ENCODE measurements at places on chromosomes 16 and 17.

GRCh38 chr17:39920218-39921210 lies 2.1 kb upstream of the GSDMB start:
- no peak for DNase-seq

DNA sequence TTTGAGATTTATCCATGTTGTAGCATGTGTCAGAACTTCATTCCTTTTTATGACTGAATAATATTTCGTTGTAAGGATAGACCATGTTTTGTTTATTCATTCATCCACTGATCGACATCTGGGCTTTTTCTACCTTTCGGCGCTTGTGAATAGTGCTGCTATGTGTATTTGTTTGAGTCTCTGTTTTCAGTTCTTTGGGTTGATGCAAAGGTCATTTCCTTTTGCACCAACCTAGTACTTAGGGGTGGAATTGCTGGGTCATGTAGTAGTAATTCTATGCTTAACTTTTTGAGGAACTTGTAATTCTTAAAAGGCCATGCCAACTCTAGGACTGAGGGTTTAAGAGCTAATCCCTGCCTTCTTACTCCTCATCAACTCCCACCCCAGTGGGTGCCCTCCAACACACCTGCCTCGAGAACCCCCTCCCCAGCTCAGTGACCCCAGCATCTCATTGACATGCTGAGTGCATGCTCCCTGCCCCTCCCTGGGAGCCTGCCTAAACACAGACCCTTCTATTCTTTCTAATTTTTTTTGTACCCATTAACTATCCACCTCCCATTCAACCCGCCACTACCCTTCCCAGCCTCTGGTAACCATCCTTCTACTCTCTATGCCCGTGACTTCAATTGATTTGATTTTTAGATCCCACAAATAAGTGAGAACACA lies 51.2 kb downstream of the ABAT start:
- no peak for DNase-seq

DNA sequence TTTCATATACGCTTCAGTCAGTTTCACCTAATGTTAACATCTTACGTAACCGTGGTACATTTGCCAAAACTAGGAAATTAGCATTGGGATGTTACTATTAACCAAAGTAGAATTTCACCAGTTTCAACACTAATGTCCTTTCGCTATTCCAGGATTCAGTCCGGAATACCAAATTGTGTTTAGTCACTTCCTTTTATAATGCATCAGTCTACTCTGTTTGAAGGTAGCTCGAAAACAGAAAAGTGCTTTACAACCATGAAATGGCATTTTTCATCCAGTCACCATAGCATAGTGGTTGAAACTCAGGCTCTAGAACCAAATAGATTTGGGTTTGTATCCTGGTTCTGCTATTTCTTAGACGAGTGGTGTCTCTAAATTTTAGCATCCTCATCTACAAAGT lies 29.4 kb downstream of the AP2B1 start:
- DNase-seq = no peak

GRCh38 chr17:17845046-17845775 lies 8.4 kb upstream of the SREBF1 start:
- DNase-seq = no peak

GRCh38 chr16:9039210-9039609 lies 52.2 kb upstream of the HAPSTR1 start:
- no peak for DNase-seq

DNA sequence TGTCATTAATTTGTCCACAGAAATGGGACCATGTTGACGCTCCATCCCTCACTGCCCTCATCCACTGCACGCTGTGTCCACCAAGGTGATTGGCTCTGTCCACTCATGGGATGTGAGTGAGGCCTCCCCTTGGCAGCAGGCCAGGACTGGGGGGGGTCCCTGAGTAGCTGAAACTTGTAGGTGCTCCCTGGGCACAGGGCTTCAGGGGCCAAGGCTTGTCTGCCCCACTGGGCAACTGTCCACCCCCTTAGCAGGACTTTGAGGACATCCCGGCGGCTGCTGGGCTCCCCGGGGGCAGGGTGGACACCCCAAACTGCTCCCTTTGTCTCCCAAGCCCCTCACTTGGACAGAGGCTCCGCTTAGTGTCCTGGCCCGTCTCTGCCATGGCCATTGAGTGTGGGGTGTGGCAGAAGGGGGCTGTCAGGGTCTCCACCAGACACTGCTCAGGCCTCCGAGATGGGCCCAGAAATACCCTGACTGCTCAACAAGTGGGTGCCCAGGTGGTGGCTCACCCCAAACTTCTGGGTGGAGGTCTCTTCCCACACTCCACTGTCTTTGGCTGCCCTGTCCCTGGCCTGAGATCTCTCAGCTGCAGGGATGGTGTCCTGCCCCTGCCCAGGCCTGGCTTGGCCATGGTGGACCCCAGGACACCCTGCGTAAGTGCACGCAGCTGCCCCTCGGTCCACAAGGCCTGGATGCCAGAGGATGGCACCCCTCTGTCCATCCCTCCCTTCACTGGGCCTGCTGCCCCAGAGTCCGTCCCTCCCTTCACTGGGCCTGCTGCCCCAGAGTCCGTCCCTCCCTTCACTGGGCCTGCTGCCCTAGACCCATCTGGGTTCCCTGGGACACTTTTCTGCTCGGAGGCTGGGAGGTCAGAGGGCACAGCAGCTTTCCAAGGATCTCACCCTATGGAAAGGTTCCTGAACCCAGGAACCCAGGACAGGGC lies 2.9 kb upstream of the RAB40C start:
- DNase-seq = no peak

- DNase-seq = no peak
Measured at GRCh38 chr17:10077561-10078299, 120.7 kb downstream of the GAS7 start.

DNA sequence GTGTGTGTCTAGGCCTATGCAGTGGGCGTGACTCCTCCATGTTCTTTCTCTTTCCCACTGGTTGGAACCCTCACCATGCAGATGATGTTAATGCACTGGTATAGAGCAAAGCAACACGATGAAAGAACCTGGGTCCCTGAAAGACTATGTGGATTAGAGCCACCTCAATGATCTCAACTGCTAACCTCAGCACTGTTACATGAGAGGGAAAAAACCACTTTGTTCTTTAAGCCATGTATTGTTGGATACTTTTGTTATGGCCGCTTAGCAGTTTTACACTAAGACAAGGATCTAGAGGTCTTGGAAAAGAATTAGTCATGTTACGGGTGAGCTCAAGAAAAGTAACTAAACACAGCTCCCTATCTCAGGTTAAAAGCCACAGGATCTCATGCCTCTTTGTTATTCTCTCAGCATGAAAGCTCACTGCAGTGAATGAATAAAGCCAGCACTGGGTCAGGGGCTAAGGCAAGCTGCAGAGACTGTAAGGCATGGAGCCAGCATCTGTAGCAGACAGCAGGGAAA lies 56.6 kb upstream of the RBBP6 start:
- no peak for DNase-seq

- no peak for DNase-seq
Measured at GRCh38 chr17:21171970-21172510, 41.9 kb downstream of the TMEM11 start.

- DNase-seq = no peak
Measured at GRCh38 chr17:12078791-12079190, 58.1 kb downstream of the MAP2K4 start.

DNA sequence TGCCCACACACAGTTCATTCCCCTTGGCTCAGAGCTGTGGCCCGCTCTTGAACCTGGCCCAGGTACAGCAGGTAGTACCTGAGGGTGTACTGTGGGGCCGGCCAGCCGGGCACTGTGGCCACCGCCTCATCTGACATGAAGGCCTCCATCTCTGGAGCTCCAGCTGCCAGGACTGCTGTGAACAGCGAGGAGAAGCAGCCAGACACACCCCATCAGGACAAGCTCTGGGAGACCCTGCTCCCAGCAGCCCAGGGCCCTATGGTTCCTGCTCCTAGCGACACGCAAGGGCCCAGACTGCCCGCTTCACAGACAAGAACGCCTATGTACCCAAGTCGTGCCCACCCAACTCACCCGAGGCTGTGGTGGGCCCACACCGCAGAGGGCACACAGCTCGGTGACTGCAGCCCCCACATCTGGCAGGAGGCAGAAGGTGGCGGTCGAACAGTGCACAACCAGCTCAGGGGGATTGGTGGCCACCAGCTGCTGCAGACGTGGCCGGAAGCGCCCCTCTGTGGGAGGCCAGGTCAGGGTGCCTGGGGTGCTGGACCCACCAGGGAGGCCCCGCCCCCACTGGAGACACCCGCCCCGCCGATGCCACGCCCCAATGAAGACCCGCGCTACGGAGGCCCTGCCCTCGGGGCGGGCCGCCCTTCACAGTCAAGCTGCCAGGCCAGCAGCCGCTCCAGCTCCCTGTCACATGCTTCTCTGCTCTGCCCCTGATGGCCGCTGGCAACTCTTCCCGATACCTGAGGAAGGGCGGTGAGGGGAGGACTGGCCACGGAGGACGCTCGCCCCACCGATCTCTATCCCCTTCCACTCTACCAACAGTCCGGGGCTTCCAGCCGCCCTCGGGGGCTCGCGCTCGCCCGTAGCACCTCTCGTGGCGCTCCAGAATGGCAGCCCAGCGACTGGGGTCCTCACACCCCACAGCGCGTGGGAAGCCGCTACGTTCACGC lies 1.1 kb upstream of the STUB1 start:
- DNase-seq = peak; percentile 17

DNA sequence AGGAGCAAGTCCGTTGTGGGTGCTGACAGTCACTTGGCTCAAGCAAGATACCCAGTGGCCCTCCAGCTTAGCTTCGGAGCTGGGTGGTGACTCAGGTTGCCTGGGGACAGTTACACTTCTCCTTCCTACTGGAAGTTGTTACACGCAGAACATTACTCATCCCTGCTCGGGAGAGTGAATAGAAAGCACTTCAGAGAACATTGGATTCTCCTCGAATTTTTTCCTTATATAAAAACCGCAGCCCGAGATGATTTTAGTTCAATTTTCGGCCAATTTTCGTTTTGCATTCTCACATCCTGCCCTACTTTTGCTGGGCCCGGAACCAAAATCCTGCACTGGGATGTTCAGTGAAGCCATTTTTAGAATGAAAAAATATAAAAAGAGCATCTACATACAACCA lies 99.7 kb downstream of the ELAC2 start:
- DNase-seq = no peak

DNA sequence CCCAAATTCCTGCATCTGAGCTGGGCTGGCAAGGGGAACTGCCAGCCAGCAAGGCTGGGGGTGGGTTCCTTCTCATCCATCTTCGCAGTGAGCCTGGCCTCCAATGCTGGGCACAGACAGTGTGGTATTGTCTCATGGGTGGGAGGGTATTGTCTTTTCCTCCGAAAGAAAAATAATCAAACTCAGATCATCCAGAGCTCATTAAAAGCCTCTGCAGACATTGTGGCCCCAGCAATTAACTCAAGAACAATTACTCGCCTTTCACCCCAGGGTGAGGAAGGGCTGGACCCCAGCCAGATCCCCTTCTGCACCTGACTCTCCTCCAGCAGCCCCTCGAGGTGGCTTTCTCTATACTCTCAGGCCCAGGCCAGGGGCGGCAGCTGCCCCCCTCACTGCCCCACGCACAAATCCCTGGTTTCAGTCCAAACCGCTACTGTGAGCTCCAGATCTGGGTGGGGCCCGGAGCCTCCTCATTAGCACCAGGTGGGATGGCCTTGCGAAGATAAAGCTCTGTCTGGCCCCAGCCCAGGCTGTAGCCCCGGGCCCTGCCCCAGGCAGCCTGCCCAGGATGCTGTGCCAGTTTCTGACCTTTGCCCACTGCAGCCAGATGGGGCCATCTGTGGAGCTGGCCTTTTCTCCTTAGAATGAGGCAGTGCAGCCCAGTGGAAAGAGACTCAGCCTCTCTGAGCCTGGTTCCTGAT lies 2.3 kb upstream of the KRT15 start:
- DNase-seq = no peak

- DNase-seq = no peak
Measured at GRCh38 chr17:42667088-42667951, 8.2 kb downstream of the TUBG2 start.

- no peak for DNase-seq
Measured at GRCh38 chr17:55174133-55174532, 90.6 kb upstream of the HLF start.

DNA sequence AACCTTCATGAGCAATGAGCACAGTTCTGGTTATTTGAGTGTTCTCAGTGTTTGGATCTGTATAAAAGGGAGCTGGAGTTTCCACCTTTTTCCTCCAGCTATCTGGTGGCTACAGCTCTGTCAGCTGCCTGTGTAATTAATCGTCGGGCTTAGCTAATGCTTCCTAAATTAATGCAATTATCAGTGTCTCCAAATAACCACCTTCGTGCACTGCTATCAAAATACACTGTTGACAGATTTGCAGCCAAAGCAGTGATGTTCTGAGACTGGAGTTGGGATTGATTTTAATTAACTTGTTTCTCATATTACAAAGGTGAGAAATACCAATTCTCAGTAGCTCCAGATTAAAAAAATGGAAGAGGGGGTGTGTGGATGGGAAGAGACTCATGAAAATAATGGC lies 325.8 kb downstream of the CBLN1 start:
- no peak for DNase-seq

- no peak for DNase-seq
Measured at GRCh38 chr16:2511128-2511800, 2.5 kb upstream of the ATP6V0C start.

DNA sequence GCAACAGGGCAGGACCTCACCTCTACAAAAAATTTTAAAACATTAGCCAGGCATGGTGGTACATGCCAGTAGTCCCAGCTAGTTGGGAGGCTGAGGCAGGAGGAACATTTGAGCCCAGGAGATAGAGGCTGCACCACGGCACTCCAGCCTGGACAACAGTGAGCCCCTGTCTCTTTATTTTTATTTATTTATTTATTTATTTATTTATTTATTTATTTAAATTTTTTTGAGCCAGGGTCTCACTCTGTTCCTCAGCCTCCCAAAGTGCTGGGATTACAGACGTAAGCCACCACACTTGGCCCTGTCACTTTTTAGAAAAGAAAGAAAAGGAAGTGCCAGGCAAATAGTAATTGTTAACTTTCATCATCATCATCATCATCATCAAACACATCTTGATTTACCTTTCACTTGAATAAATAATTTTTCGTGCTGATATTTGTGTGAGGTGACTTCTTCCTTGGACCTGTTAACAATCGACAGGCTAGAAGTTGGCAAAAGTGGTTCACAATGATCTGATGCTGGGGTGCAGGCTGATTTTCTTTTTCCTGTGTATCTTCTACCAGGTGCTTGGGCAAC lies 6.6 kb downstream of the PALB2 start:
- no peak for DNase-seq

GRCh38 chr17:80095038-80095843 lies 6.1 kb upstream of the GAA start:
- no peak for DNase-seq

DNA sequence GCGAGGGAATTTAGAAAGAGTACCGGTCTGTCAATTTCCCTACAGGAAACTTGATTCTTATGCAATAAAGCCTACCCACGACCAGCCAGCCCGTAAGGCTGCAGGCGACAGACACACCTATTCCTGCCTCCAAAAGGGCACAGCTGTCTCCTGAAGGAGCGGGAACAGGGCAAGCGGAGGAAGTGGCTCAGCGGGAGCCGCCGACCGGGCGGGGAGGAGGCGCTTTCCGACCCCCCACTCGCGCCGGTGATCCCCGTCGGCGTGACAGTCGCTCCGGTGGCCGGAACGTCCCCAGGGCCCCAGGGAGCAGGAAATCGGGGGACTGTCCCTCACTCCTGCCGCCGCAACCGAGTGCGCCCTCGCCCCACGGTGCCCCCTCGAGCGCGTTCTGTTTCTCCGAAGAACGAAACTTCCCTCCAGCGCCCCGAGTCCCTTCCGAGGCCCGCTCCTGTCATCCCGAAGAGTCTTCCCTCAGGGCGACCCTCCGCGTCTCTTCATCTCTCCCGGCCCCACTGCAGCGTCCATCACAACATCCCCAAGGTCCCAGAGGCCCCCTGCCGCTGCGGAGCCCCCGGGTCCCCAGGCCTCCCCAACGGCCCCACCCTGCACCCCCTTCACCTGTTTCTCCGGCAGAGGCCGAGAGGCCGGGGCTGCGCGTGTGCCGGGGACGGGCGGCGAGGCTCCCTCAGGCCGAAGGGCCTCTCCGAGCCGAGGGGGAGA lies 421 bp downstream of the STAT3 start:
- DNase-seq = peak; percentile 28
